ENCODE measurements at places on chromosomes 16 and 17. TPM values are rescaled to one million over a fixed set of nuclear protein-coding genes. Genes with fewer than 3 reads are reported as not detected.

GRCh38 chr17:67262435-67263117 is 17.6 kb upstream of the HELZ start:
- peaks cover 4% of the 10 kb centered on the region for H3K4me1 ChIP-seq
- no peaks in the 10 kb centered on the region for H3K36me3 ChIP-seq
- H3K4me3 ChIP-seq, result no peak overlapping the region
- no peak for DNase-seq

Gene CRAMP1
- total RNA-seq, result 7.9 TPM

- peaks cover 5% of the 10 kb centered on the region for H3K4me1 ChIP-seq
- H3K36me3 ChIP-seq, result no peaks in the 10 kb centered on the region
- H3K27me3 ChIP-seq, result no peaks in the 10 kb centered on the region
- no peak for DNase-seq
- no peak overlapping the region for H3K4me3 ChIP-seq
Measured at GRCh38 chr16:82651921-82652601, 25.3 kb downstream of the CDH13 start.

Gene CDRT15L2
- not detected for total RNA-seq

Gene TNFRSF17
- 0.20 TPM for total RNA-seq
